ENCODE measurements at places on chromosomes 3 and 15. TPM values are rescaled to one million over a fixed set of nuclear protein-coding genes. Genes with fewer than 3 reads are reported as not detected.

GRCh38 chr3:158108445-158108985 lies 1.4 kb upstream of the RSRC1 start:
- no peak for DNase-seq

Gene SLC51B
- 0.37 TPM for total RNA-seq

Gene MOBP
- total RNA-seq: 0.14 TPM

Gene RASGRF1
- total RNA-seq: 0.32 TPM

- DNase-seq: no peak
Observed at GRCh38 chr15:64775551-64776401, at the start of gene RBPMS2. TSS of gene RBPMS2 (minus strand) at chr15:64775589. CDS start at chr15:64775319, 270 bp downstream.

GRCh38 chr15:85474700-85475316 lies 94.4 kb downstream of the AKAP13 start:
- DNase-seq: no peak

GRCh38 chr15:45448066-45448915 lies 69.9 kb upstream of the GATM start:
- no peak for DNase-seq

Gene LMAN1L
- not detected for total RNA-seq

Gene CNTN4
- total RNA-seq: 5.2 TPM

DNA sequence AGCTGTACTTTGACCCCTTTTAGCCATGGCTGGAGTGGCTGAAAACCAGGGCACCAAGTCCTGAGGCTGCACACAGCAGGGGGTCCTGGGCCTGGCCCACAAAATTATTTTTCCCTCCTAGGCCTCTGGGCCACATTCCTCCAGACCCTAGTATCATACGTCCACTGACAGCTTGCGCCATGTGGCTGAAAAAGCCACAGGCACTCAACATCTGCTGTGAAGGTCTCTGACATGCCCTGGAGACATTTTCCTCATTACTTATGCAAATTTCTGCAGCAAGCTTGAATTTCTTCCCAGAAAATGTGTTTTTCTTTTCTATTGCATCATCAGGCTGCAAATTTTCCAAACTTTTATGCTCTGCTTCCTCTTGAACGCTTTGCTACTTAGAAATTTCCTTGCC lies 239.0 kb downstream of the SQOR start:
- no peak for DNase-seq

Gene ACTC1
- total RNA-seq: 40.5 TPM

- DNase-seq: no peak
Observed at GRCh38 chr3:102525624-102526023, 90.8 kb downstream of the ZPLD1 start.

GRCh38 chr3:150033721-150034120 lies 63.0 kb upstream of the PFN2 start:
- no peak for DNase-seq

Gene CD200
- 10.5 TPM for total RNA-seq

DNA sequence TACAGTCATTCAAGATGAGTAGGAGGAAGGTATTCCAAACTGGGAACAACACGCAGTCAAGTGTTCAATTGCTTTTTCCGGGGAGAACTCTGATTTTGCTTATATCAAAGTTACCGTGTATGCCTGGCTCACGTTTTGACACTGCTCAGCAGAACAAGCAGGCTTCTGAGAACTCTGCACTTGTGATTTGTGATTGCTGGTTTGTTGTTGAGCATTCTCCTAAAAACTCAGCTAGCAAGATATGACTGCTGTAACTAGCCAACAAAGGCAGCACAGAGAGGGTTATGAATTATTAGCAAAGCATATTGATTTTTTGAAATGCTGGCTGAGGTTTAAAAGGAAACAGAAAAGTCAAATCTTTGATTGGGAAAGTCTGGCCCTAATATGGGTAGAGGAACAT lies 151.7 kb downstream of the ZPLD1 start:
- DNase-seq: no peak

Gene CYP1A2
- total RNA-seq: 0.14 TPM

- no peak for DNase-seq
Observed at GRCh38 chr3:66037986-66038369, 740 bp downstream of the MAGI1 start.

DNA sequence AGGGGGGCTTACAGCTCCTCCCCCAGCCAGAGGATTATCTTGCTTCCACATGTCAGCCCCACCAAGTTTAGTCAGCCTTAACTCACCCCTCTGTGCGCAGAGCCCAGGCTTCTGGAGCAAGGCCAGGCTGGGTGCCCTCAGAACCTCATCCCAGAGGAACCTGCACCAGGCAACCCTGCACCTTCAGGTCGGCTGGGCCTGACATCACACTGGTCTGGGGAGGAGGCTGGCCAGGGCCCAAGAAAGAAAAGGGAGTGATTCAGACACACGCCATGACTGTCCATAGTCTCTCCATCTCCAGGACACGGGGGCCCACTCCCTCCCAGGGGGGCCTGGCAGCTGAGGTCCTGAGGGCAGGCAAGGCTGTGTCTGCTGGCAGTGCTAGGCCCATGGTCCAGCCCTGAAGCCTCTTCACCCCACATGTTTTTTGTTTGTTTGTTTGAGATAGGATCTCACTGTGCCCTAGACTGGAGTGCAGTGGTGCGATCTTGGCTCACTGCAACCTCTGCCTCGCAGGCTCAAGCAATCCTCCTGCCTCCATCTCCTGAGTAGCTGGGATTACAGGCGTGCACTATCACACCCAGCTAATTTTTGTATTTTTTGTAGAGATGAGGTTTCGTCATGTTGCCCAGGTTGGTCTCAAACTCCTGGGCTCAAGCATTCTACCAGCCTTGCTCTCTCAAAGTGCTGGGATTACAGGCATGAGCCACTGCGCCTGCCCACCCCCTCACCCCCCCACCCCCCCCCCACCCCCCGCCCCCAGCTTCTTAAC lies 11.1 kb downstream of the TNK2 start:
- DNase-seq: no peak

Gene CXCR6
- total RNA-seq: 11.9 TPM

DNA sequence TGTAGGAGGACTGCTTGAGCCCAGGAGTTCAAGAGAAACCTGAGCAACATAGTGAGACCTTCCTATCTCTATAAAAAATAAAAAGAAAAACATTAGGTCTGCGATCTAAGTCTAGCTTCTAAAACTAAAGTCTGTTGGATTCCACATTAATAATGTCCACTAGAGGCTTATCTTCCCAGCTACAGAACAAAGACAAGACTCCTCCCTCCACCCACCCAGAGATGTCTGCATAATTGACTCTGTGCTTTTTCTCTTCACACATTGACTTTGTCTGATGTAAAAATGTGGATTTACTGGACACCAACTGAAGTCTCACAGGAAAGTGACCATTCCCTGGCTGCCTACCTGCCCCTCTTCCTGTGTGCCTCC lies 91.8 kb downstream of the ATP10A start:
- no peak for DNase-seq

Gene CCR9
- 0.23 TPM for total RNA-seq

Gene TEX55
- total RNA-seq: not detected

Gene ISG20
- 383 TPM for total RNA-seq

- DNase-seq: no peak
Observed at GRCh38 chr3:30011237-30011803, 595.1 kb upstream of the TGFBR2 start.

DNA sequence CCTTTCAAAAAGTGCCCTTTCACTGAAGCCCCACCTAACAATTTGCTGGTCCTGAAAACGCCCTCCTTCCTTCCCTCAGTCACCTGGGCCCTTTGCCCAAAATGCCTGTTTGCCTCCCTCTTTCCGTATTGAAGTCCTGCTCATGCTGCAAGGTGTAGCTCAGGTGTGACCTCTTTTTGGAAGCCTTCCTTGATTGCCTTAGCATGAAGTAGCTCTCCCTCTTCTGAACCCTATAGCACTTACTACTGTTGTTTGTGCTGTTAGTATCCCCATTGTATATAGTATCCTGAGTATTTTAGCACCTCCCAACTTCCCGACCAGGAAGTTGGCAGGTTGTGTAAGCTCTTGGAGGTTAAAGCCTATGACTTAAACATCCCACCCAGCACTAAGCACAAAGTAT lies 1.7 kb downstream of the PLS1 start:
- no peak for DNase-seq

DNA sequence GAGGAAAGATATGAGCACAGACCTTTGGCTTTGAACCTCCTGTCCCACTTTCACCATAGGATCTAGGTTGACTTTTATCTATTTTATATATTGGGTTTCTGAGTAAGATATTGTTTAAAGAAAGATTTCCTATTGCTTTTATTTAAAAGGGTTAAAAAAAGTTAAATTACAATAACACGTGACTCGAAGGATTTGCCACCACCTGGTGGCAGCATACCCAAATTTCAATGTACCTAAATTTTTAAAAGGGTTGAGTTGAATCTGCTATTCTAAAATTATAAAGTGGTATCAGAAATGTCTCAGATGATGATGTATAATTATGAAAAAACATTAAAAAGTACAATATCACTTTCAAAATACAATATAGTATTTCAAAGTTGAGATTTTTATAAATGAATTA lies 368.4 kb downstream of the MECOM start:
- DNase-seq: no peak

Gene CELF6
- 2.1 TPM for total RNA-seq

DNA sequence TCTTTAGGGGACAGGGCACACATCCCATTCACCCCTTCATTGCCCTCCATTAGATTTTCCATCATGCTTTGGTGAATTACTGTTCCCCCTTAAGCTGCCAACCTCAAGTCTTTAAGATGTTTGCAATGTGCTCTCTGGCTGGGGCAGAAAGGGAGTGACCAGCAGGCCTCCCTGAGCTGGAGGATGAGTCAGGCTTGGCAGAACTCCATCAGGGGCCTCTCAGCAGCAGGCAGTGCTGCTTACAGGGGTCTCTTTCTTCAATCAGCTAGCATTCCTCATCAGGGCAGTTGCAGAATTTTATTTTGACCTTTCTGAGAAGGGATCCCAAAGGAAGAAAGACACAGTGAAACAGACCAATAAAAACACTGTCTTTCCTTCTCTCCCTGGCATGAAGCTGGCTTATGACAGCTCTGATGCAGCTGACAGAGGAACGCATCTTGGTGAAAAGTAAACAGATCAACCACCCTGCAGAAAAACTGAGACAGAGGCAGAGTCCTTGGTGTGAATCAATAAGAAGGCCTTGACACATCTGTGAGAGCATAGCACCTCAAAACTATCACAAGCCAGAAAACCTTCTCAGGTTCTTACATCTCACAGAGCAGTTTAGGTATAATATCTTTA lies 88.7 kb upstream of the MRPL3 start:
- DNase-seq: no peak

DNA sequence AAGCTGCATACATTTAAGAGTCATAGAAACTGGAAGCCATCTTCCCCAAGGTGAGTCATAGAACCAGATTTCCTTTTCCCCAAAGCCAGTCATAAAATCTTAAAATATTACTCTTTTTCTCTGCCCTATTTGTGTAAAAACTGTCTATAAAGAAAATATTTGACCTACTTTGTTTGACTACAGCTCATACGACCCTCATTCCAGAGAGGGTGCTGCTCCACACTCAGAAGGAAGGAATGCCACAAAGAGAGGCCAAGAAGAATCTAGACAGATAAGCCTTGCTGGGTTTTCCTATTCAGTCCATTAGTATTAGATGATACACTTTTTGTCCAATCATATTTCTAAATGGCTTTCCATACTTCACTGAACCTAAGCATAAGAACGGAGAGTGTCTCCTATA lies 671.6 kb upstream of the SGO1 start:
- DNase-seq: no peak

- DNase-seq: peak; percentile 29
Observed at GRCh38 chr15:23035964-23036566, 3.3 kb downstream of the TUBGCP5 start.

DNA sequence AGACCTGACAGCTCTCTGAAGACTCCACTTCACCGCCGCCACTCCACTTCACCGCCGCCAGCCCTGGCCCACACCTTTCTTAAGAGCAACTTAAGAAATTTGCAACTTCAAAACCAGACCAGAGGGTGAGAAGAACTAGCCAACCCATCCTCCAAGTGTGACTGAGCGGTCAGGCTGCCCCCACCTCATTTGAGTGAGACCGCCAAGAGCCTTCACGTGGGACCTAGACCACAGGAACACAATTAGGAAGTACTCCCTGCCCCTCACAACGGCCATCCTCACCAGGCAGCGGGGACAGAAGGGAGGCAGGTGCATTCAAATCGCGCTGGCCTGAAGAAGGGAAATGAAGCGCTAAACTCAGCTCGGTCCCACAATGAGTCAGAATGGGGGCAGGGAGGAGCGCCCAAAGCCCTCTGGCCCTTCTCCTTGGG lies 156.8 kb upstream of the BCL6 start:
- no peak for DNase-seq

Gene SERINC4
- total RNA-seq: 0.23 TPM

Gene ZNF502
- 5.5 TPM for total RNA-seq

DNA sequence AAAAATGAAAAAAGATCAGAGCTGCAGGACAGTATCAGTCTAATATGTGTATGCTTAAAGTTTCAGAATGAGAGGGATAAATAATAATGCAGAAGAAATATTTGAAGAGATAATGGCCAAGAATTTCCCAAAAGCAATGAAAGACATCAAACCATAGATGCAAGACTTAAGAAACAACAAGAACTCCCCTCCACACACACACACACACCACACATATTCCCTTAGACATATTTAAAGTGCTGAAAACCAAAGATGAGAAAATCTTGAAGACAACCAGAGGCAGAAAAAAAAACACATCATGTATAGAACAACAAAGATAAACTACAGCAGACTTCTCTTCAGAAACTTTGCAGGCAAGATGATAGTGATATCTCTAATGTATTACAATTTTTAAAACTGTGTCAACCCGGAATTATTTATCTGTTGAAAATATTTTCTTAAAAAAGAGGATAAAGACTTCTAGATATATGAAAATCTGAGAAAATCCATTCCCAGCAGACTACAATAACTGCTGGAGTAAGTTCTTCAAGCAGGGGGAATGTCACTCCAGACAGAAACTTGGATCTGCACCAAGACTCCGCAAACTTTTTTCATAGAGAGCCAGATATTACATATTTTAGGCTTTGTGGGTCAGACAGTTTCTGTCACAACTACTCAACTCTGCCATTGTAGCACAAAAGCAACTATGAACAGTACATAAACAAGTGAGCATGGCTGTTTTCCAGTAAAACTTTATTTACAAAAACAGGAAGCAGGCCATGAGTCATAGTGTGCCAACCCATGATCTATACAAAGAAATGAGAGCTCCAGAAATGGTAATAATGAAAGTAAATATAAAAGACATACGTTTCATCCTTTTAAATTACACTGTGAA lies 223.4 kb upstream of the CGNL1 start:
- DNase-seq: no peak

Gene MUSTN1
- 4.7 TPM for total RNA-seq

DNA sequence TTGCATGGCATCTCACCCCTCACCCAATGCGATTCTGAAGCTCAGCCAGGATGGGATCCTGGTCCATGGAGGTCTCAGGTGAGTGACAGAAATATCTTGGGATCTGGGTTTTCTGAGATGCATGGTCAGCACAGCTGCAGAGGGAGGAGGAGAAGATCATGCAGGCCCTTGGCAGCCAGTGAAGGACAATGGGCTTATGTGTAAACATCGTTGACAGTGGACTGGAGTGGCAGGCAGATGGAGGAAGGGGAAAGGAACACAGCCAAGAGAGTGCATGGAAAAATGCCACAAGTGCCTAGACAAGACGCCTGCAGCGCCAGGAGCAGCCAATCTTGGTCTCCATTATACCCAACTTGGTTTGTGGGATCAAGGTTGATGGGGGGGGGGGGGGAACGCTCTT lies 347.9 kb downstream of the MCTP2 start:
- DNase-seq: no peak

All from mucosa of gallbladder (tissue), 1 donor.